ENCODE measurements at places on chromosomes 7 and 10.

- peak; percentile 29 for DNase-seq
These were observed 16.4 kb downstream of the ADK start for GRCh38 chr10:74167443-74167842.

- no peak for DNase-seq
These were observed 7.2 kb downstream of the CYP3A5 start for GRCh38 chr7:99672573-99672972.

GRCh38 chr10:107497024-107497423 lies 332.5 kb upstream of the SORCS1 start:
- DNase-seq, result no peak

DNA sequence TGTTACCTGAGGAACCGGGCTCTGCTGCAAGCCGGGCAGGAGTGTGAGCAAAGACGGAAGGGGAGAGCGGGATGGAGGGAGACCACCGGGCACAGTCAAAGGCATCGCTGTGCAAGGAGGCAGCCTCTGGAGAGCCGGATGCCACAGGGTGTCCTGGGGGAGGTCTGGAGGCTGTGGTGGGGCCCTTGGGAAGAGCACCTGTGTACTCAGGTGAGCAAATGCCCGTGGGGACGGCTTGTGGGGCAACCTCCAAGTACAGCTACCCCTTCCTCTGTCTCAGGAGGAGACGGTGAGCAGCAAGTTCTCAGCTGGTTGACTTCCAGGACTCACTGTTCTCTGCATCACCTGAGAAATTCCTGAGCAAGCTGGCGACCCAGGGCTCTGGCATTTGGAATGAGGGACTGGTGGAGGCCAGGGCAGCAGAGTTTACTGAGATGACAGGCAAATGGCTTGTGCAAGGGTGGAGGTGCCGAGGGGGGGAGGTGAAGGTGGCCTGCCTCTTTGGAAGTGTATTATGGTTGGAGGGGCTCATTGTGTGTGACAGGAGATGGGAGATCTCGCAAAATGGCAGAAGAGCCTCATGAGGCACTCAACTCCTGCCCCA lies 345.2 kb upstream of the SHH start:
- no peak for DNase-seq

- DNase-seq, result no peak
These were observed 84.0 kb downstream of the ARL4A start for GRCh38 chr7:12771378-12771877.

DNA sequence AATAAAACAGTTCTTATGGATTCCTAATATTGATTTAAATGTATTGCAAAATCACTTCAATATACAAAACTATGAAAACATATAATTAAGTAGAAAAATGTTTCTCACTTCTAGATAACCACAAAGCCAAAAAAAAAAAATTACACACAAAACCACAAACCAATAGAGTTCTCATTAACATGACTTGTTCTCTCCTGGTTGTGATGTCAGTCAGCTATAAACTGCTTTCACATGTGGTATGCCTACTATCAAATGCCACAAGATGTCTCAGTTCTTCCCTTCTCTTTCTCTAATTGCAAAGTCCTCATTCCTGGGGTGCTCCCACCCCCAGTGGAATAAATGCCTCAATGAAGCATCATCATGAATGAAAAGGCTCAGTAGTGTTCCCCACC lies 16.6 kb downstream of the GNAI1 start:
- DNase-seq, result peak; percentile 76

- DNase-seq, result no peak
These were observed 20.3 kb downstream of the MYOF start for GRCh38 chr10:93461807-93462178.

- DNase-seq, result no peak
These were observed 5.3 kb upstream of the C1GALT1 start for GRCh38 chr7:7177044-7177517.

DNA sequence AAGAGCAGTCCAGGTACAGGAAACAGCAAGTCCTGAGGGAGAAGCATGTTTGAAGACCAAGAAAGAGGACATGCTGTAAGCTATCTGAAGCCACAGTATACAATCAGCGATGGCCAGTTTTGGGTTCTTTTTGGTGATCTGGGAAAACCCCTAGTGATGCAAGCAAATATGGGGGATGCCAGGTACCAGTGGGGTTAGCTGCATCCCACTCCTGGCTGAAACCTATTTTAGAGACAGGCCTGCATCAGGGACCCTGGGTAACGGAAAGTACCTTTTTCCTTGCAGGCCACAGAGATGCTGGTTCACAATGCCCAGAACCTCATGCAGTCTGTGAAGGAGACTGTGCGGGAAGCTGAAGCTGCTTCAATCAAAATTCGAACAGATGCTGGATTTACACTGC lies 32.9 kb downstream of the AP3M1 start:
- DNase-seq, result no peak

DNA sequence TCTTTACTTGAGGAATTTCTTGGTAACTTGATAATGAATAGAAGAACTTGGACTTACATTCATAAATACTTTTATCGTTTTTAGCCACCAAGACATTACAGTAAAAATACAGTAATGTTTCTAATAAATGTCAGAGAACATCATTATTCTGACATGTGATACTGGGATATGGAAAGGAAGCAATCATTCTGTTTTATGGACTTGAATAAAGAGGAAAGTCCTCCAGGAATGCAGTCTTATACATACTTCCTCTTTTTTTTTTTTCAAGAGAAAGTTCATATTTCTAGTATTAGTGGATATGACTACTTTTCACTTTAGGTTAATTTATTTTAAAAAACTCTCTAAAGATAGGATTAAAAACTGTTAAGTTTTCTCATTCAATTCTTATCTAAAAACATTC lies 220.0 kb upstream of the SEMA3C start:
- peak; percentile 87 for DNase-seq

DNA sequence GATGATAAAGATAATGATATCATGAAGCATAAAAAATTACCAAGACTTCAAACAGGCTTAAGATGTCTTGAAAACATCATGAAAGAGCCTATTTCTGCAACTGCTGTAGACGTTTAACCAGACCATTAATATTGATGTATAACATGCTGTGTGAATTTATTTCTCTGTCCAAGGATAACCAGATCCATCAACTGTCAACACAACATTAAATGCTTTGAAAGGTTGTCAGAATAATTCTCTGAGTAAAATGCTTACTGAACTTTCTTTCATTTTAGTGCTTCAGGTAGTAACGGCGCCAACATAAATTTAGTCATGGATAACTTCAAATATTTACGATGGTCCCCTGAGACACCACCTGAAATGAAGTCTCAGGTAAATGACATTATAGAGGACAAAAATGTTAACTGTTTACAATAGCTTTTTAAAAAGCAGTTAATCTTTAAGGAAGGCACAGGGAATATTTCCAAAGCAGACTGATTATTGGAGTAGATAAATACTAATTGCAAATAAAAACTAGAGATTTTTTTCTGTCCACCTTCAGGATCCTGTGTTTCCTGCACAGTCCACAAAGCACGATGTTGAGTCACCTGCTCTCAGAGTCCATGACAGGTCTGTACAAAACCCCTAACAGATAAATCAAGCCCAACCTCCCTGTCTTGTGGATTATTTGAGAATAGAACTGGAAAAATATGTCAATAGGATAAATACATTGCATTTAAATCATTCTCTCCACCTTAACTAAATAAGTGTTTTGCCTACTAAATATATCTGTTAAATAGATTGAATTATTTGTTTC lies 1213.2 kb downstream of the XPNPEP1 start:
- DNase-seq, result no peak

DNA sequence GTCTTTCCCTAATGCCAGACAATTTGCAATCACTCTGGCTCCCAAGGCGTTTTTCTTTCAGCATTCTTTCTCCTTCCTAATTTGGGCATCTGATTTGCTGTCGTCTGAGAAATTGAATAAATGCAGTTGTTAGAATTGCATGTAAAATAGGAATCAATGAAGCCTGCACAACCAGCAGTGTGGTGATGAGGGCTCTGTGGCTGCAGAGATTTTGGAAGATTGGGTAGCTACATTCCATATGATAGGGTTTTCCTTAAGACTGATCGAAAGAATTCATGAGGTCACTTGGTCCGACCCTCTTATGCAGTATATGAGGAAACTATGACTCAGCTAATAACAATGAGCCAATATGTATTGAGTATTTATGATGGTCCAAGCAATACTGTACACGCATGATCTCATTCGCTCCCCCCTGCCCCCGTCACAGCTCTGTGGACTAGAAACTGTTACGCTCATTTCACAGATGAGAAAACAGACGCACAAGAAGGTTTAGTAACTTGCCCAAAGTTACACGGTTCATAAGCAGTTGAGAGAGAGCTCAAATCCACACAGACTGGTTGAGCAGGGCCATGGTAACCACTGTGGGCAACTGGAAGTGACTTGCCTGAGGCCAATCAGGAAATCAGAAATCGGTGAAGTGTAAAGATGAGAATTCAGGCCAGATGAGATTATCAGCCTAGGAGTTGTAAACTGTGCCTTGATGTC lies 527.2 kb downstream of the GATA3 start:
- DNase-seq, result no peak

DNA sequence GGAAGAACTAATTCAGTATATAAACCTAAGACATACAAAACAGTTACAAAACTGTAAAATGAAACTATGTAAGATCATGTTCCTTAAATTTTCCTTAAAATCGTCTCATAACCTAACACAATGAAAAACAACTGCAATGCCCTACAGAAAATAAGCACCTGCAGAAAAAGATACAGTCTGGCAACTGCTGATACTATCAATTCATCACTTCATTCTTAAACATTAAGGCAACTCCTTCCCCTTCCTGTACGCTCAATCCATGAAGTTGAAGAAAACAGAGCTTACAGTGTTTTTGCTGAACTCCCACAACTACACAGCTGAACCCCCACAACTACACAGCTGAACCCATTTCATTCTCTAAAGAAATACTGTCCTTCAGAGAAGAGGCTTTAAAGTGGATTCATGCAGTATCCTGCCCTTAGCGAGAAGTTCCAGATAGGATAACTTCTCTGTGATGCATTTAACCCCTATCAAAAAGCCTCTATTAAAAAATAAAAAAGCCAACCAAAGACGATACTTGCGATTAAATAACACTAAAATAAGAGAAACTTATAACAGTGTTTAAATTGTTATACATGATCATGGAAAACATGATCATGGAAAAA lies 50.0 kb downstream of the JMJD1C start:
- DNase-seq, result no peak

GRCh38 chr10:102113956-102114857 lies 6.0 kb downstream of the LDB1 start:
- peak; percentile 51 for DNase-seq

GRCh38 chr10:33570495-33570894 lies 236.0 kb upstream of the NRP1 start:
- DNase-seq, result no peak

- peak; percentile 17 for DNase-seq
These were observed 114.9 kb upstream of the NANOS1 start for GRCh38 chr10:118914629-118915028.

- no peak for DNase-seq
These were observed 87.5 kb downstream of the ANKRD7 start for GRCh38 chr7:118312051-118312450.

DNA sequence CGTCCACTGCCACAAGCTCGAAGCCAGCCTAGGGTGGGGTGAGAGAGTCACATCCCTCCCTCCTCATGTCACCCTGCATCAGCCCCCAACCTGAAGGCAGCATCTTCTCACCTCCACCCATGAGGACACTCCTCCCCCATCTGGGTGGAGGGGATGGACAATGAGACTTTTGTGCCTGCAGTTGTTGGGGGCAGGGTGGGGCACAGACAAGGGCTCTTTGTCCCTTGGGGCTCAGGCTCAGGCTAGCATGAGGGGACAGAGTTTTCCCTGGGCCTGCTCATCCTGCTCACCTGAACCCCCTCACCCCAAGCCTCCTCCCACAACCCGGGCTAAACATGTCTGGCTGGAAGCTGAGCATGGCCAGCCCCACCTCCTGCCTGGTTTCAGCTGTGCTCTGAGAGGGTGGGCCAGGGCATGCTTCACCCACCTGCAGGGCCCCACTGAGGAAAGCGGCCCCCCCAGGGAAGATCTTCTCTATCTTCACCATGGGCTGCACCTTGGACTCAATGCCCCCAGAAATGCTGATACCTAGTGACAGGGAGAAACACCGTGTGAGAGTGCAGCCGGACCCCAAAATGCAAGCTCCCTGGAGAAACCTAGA lies 9.3 kb downstream of the LZTS2 start:
- no peak for DNase-seq

DNA sequence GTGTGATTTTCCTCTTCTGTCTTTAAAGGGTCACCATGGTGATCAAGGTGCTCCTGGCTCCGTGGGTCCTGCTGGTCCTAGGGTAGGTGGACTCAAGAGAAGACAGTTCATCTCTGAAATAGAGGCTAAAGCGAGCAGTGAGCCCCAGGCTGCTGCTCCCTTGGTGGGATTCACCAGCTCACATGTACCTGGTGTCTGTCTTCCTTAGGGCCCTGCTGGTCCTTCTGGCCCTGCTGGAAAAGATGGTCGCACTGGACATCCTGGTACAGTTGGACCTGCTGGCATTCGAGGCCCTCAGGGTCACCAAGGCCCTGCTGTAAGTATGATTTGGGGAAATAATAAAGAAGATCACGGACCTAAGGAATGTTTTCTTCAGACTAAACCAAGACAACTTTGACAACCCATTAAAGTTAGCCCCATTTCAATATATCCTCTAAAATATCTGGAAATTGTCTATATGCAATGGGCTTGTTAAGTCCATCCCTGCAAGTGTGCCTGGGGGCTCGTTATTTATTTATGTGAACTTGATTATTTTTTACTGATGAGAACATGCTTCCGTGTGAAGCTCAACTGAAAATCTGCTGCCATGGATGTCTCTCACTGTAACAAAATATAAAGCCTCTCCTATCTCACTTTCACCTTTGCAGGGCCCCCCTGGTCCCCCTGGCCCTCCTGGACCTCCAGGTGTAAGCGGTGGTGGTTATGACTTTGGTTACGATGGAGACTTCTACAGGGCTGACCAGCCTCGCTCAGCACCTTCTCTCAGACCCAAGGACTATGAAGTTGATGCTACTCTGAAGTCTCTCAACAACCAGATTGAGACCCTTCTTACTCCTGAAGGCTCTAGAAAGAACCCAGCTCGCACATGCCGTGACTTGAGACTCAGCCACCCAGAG lies 32.5 kb downstream of the COL1A2 start:
- no peak for DNase-seq

DNA sequence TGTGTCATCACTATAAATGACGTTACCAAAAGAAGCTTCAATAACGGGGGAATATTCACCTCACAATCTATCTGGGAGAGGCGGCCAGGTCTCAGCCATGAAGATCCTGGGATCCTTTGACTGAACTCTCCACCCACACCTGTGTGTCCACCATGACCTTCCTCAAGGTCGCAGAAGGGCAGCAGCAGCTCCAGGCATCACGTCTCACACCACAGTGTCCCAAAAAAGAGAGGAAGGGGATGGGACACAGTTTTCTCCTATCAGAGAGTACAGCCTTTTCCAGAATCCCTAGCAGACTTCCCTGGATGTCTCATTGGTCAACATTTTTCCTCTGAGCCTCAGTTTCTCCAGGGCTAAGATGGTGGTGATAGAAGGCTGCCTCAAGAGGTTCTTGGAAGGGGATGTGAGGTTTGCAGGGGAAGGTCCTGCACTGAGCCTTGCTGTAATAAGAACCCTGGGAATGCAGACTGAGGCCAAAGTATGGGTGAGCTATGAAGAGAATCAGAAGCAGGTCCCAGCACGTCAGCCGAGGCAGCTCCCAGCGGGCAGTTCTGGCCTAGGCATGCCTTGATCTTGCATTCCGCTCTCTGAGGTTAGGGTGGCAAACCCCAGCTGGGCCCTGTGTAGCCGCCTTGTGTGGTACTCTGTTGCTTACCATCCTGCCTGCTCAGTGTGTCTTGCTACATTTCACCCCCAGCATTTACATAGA lies 63.8 kb downstream of the COL26A1 start:
- DNase-seq, result no peak
